Inflammatory macrophage treated with lipopolysaccharide for 4 hours (primary cell): ENCODE measurements at places on chromosomes 1 and 21.

GRCh38 chr1:65372557-65372956 is 47.9 kb upstream of the LEPR start:
- DNase-seq, result no peak

GRCh38 chr1:198838022-198838342 is 199.1 kb downstream of the PTPRC start:
- DNase-seq, result no peak

- DNase-seq, result no peak
These were observed 335.2 kb downstream of the HHAT start for GRCh38 chr1:210663730-210664573.

DNA sequence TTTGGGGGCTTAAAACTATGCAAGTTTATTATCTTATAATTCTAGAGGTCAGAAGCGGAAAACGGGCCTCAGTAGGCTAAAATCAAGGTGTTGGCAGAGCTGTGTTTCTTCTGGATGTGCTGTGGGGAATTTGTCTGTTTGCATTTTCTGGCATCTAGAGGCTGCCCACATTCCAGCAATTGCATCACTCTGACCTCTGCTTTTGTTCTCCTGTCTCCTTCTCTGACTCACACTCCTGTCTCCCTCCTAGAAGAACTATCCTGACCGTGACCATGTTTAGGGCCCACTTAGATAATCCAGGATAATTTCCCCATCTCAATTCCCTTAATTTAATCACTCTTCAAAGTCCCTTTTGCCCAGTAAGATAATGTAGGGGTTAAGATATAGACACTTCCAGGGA is 127.4 kb upstream of the DEPDC1 start:
- DNase-seq, result no peak

GRCh38 chr21:15140321-15141019 is 75.7 kb upstream of the NRIP1 start:
- no peak for DNase-seq

DNA sequence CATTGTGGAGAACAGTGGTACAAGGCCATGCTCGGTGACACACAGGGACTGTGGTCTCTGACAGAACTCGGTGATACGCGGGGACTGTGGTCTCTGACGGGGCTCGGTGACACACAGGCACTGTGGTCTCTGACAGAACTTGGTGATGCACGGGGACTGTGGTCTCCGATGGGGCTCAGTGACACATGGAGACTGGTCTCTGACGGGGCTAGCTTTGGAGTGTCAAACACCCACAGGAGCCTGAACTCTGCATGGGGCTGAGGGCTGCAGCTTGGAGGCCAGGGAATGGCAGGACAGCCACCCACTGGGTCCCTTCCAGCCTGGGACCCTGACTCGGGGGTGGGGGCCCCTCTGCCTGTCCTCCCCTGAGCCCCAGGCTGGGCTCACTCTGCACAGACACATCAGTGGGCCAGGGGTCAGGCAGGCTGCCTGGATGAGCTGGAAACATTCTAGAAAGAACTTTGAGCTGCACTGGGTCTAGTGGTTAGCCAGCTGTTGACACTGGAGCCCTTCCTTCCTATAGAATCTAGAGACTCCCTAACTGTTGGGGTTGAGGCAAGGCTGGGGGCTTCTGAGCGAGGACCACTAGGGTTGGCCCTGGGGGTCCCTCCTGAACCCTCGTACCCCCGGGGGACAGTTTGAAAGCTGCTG is 49.8 kb downstream of the DISP3 start:
- no peak for DNase-seq

- no peak for DNase-seq
These were observed 9.4 kb downstream of the FCAMR start for GRCh38 chr1:206960676-206961386.

- DNase-seq, result no peak
These were observed 15.8 kb downstream of the GPSM2 start for GRCh38 chr1:108892356-108893140.

DNA sequence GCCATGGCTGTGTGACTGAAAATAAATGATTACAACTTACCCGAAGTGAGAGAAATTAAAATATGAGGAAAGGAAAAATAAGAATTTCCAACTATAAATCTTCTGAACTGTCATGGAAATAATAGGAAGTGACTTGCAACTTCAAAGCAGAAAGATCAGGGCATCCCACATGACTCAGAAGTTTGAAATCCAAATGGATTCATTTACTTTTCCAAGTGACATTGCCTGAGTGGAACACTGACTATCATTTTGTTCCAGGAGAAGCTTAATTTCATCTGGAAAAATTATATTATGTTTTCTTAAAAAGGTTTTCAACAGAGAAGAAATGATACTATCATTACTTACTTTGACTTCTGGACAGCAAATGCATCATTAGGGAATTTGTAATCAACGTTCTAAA is 110.8 kb downstream of the GREM2 start:
- DNase-seq, result no peak

DNA sequence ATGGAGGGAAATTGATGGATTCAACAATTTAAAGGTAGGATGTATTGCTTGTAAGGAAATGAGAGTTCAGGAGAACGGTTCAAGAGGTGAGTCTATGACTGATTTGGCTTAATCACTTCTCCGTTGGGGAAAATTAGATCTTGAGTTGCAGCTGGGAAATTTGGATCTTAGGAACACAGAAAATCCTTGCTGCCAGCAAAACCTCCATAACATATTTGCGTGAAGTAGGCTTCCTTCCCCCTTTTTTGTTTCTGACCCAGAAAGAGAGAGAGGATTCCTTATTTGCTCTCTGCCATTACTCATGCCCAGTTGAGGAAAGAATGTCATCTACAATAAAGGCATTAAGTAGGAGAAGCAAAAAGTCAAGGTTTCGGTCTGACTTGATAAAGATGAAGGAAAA is 73.5 kb upstream of the PDC start:
- no peak for DNase-seq

- no peak for DNase-seq
These were observed 36.7 kb downstream of the MEF2D start for GRCh38 chr1:156463874-156464273.

DNA sequence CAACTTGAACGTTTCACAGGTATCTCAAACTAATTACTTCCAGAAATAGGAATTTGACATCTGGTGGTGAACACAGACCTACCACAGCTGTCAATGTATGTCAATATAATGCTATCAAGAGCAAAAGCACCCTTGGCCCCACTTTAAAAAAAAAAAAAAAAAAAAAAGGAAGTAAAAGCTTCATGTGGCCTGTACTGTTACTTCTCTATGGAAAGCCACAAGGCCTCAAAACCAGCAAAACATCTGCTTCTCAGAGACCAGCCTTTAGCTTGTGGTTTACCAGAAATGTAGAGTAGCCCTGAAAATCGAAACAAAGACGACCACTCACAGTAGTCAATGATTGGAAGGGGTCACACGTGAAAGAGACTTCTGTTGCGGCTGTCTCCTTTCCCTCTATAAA is 109.6 kb downstream of the SLC45A1 start:
- DNase-seq, result peak; percentile 88

- peak; percentile 10 for DNase-seq
These were observed 618 bp downstream of the CLCC1 start for GRCh38 chr1:108962681-108963051.

GRCh38 chr1:162944974-162945674 is 84.1 kb upstream of the CCDC190 start:
- no peak for DNase-seq

DNA sequence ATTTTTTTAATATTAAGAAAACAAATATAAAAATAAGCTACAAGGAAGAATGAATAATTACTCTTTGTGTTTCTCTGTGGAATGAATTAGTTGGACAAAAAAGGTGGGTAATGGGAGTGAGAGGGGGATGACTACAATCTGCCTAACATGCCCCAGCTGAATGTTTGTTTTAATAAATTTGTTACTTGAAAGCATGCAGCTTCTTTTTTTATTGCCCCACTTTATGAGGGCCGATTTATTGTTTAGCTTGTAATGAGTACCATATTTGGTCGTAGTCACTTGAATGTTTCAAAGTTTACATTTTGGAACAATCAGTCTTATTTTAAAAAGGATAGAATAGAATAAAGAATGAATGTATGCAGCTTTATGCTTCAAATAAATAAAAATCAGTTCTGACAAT is 197.4 kb downstream of the LBR start:
- no peak for DNase-seq

- no peak for DNase-seq
These were observed 238.9 kb downstream of the KIF26B start for GRCh38 chr1:245393694-245394093.

GRCh38 chr21:36135391-36136102 is 668 bp downstream of the CBR3 start:
- peak; percentile 82 for DNase-seq

DNA sequence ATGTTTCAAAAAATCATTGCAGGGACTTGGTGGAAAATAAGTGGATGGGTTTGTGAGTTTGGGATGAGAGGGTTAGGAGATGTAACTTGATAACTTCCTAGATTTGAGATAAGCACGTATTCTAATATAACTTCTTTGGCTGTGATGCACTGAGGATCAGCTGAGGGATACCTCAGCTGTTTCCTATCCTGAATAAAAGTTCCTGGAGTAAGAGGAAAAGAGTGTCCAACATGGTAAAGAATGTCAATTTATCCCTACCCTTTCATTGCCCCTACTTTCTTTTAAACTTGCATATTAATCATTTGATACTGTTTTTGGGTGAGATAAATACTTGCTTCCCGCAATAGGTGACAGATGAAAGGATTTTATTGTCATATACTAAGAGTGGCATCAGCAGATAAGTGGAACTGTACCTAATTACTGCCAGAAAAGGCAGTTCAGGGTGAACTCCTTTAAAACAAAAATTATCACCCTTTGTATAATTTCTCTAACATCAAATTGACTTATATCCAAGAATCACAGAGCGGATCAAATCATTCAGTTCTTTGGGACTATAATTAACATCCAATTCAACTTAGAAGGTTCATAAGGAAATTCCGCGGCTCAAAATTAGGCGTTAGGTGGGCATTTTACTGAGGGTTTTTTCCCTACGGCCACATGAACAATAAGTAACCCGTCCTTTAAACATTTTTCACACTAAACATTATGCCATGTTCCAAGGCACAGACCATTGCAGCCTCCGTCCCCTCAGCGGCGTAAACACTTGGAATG is 1.4 kb upstream of the SUCO start:
- no peak for DNase-seq

DNA sequence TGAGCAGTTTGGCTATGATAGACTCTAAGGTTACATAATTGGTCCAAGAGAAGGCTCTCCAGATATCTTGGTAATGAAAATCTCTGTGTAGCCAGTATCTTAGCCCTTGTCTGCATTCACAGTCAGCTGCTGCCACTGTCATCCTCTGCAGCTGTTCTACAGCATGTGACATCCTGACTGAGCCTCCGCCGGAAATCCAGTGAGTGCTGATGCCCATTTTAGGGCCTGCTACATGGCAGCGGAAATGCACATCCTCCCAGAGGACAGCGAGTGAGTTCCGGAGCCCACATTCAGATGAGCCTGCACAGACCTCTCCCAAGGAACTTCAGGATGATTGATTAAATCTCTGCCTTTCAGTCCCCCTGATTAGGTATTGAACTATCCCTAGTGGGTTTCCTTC is 237.1 kb downstream of the HHIPL2 start:
- DNase-seq, result no peak
